Fibroblast of skin of right biceps (primary cell): ENCODE measurements at places on chromosomes 12 and 14.

GRCh38 chr14:85416771-85417170 lies 113.2 kb upstream of the FLRT2 start:
- DNase-seq, result peak; percentile 86

GRCh38 chr12:99619389-99620158 lies 28.0 kb upstream of the GARIN6 start:
- peak; percentile 41 for DNase-seq

DNA sequence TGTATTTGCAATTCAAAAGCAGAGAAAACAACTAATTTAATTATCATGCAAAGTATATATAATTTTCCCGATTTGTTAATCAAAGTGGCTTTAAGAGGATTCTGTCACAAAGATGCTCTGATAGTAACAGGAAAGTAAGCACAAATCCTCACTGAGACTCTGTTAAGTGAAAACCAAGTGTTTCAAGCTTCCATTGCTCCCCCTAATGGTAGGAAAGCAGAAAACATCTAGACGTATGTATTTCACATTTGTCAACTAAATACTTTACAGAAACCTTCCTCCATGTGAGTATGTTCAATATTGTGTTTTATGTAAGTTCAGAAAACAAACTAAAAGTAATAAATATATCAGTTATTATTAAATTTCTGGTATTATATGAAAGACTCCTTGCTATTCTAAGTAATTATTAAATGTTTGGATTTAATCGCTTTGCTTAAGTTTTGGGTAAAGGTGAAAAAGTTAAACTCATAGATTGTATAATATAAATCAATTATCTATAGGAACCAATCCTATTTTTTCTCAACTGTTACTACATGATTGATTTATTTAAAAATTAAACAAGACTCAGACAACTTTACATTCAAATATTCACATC lies 1.5 kb upstream of the NTS start:
- DNase-seq, result peak; percentile 55

- DNase-seq, result no peak
Measured at GRCh38 chr14:61130512-61131260, 149.6 kb downstream of the SLC38A6 start.

DNA sequence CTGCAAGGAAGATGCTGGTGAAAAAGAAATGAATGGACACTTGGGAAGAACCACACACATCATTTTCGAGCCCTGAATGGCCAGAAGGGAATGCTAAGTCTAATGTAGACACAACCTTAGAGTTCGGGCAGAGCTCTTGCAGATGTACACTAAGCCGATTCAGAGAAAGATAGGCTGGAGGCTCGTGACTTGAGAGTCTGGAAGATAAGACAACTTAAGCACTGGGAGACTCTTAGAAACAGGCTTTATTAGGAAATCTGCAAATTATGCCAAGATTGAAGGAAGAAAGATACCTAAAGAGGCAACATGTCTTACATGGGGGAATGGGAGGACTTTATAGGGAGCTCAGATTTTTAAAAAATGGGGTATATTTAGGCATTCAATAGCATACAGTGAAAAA lies 13.5 kb downstream of the TBPL2 start:
- DNase-seq, result no peak

DNA sequence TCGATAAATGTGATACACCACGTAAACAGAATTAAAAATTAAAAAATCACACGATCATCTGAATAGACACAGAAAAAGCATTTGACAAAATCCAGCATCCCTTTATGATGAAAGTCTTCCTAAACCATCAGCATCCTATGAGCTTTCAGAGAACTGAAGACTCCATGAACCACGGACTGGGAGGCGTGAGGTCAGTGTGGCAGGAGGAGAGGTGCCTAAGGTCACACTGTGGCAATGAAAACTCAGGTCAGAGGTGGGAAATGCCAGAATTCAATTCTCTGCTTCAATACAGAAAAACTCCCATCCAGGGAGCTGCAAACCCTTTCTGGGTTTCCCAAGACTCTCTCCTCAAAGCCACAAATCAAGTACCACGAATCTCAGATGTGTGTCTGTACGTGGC lies 51.6 kb downstream of the KDM2B start:
- DNase-seq, result no peak

GRCh38 chr12:110550981-110551380 lies 32.1 kb downstream of the PPTC7 start:
- no peak for DNase-seq

GRCh38 chr12:1795785-1796514 lies 24.4 kb upstream of the LRTM2 start:
- DNase-seq, result peak; percentile 91

- DNase-seq, result no peak
Measured at GRCh38 chr12:93530358-93530757, 42.1 kb upstream of the SOCS2 start.

GRCh38 chr12:50636505-50636904 lies 127.4 kb upstream of the ATF1 start:
- no peak for DNase-seq

DNA sequence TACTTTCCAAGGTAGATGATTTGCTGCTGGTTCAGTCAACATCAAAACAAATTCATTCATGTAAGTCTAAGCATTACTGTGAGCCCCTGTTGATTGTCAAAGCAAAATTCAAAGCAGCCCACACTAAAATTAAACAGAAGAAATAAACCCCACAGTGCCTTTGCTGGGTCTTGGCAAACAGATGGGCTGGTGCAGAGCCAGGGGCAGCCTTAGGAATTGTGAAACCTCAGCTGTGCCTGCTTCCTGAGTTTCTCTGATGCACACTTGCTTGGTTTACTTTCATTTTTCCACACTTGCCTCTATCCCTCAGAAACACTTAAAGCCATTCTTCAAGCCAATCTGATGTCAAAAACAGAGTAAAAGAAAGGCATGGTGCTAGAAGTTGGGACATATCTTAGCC lies 6.6 kb upstream of the PLEKHG7 start:
- DNase-seq, result no peak

- no peak for DNase-seq
Measured at GRCh38 chr14:89171168-89171567, 245.9 kb downstream of the FOXN3 start.

DNA sequence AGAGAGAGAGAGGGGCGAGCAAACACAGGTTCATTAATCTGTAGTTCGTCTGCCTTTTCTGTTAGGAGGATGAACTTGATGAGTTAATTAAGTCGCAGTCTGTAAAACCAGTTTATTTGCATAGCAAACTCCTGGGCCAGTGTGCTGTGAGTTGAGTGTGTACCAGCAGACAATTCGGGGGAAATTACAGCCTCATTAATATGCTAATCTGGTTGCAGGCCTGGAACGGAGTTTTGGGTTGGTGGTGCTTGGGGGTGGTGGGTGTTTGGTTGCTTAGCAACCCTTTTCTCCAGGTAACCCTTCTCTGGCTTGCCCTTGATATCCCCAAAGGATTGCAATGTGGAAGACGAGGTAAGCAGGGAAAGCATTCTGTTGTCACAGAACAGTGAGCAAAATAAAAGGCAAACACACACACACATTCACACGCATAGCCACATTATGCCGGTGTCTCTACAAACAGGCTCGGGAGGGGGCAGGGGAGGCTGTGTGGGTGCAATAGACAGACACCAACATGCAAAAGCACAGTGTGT lies 29.2 kb upstream of the LHX5 start:
- no peak for DNase-seq

GRCh38 chr12:48693572-48693971 lies 11.5 kb upstream of the KANSL2 start:
- DNase-seq, result no peak

DNA sequence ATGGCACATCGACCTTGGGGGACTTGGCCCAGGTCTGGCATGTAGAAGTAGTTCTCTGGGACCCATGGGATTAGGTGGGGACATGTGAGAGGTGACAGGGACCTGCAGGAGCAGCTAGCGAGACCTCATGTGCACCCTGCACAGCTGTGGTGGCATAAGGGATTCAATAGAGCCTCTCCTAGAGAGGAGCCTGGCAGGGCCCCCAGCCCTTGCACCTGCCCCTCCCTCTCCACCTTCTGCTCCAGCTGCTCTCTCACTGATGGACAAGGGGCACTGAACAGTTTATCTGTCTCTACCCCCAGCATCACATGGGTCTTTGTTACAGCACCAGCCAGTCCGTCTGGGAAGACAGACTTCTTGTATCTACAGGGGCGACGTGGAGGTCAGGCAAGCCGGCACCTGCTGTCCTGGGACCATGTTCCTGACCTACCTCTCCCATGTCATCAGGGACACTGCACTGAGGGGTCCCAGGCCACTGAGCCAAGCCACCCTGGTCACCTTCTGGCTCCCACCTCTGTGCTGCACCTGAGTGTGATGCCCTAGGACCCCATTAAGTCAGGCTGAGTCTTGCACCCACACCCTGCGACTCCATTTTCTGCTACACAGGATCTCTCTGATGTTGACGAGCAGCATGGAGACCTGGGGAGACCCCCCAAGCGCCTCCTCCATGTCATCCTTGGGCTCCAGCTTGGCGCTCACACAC lies 32.6 kb downstream of the DDX11 start:
- no peak for DNase-seq

DNA sequence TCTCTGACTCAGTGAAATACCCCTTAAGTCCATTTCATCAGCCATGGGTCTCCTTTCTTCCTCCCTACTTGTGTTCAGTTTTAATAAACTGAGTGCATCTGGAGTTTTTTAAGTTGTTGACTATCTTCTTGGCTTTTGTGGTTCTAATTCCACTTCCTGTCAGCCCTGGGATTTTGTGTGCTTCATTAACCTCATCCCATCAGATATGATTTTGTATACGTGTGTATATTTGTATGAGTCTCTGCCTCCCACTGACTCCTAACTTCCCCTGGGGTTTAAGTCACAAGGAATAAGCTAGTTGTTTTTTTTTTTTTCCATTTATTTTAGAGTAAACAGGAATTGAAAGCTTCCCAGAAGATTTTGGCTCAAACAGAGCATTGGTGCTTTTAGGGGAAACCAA lies 62.7 kb downstream of the TTLL5 start:
- DNase-seq, result no peak

DNA sequence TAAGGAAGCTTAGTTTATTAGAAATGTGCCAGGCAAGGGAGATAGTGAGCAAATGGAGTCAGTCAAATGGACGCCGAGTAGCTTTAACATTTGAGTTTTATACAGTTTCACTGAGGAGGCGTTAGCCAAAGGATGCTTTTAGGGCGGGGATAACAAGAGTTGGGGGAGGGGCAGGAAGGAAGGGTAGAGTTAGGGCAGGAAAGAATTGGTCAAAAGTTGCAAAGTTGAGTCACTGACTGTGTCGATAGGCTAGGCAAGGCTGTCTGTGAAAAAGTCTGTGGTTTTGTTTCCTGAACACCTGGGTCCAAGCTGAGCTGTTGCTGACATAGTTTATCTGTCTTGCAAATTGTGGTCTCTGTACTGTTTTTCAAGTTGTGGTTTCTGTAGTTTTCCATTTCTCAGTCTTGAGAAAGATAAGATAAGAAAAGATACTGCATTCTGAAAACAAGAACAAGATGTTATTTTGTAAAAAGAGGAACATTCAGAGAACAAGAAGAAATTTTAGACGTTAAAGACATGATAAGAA lies 62.6 kb upstream of the RESF1 start:
- DNase-seq, result no peak

- peak; percentile 11 for DNase-seq
Measured at GRCh38 chr12:30515351-30515750, 180.3 kb downstream of the IPO8 start.

DNA sequence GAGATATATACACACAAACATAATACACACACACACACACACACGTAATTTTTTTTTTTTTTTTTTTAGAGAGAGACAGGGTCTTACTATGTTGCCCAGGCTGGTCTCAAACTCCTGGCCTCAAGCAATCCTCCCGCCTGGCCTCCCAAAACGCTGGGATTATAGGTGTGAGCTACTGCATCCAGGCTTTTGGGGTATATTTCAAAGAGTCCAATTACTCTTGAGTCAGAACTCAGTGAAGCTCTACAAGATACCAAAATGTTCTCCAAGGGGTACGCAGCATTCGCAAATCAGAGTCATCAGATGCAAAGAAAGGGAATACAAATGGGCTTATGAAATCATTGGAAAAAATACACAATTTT lies 54.0 kb downstream of the PHLDA1 start:
- no peak for DNase-seq

GRCh38 chr14:97802430-97803373 lies 1005.5 kb downstream of the VRK1 start:
- DNase-seq, result no peak

GRCh38 chr12:28191051-28192048 lies 1.1 kb downstream of the CCDC91 start:
- peak; percentile 67 for DNase-seq

DNA sequence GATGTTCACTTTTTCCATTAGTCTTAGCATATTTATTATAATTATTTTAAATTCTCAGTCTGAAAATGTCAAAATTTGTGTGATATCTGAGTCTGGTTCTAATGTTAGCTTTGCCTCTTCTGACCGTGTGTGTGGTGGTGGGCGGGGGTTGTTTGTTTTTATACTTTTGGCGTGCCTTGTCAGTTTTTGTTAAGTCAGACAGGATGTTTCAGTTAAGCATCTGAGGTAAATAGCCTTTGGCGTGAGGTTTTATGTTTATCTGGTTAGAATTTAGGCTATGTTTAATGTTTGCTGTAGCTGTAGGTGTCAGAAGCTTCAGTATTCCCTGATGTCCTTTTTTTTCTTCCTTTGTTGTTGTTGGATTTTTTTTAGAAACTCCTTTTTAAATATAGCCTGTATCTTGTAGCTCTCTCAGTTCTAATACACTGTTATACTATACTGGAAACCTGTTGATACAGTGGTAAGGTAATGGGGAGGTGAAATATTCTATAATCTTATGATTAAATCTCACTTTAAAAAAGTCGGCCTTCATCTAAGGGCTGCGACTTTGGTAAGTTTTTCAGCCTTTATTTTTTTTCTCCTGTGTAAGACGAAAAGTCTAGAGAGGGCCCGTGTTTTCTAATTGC lies 111.6 kb downstream of the SCAF11 start:
- no peak for DNase-seq

DNA sequence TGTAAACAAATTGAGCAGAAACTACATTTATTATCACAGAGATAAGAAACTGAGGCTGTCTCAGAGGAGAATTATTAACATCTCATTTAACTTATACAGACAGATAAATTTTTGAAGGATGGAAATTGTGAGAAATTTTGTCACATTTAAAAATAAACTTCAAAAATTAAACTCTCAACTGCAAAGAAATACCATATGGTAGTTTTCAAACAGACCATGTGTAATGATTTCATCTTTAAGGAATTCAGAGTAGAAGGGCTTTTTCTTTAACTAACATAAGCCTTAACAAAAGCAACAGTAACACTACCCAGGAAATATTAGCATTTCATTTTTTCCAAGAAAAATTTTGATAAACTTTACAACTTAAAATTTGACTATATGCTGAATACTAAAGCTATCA lies 26.6 kb downstream of the NUP37 start:
- DNase-seq, result peak; percentile 36

- peak; percentile 81 for DNase-seq
Measured at GRCh38 chr12:54439521-54440255, 20.6 kb upstream of the ITGA5 start.

GRCh38 chr12:108784270-108784669 lies 53.0 kb upstream of the CORO1C start:
- DNase-seq, result no peak

DNA sequence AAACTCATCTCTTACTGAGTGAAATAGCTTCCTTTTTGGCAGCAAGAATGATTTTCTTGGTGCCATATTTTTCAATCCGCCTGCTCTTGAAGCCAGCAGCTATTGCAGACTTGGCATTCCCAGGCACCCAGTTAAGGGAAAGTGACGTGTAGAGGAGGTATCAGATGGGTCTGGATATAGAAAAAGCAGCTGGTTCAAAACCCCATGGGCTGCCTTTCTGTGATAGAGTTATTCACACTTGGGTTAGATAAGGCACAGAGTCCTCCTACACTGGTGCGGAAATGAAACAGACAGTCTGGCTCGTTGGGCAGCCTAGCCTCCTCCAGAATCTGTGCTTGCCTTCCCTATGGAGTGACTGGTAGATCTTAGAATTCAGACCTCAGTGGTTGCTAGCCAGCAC lies 62.2 kb downstream of the PTPN11 start:
- DNase-seq, result no peak

GRCh38 chr12:7090222-7090998 lies 1.8 kb downstream of the C1R start:
- no peak for DNase-seq
